ENCODE measurements at places on chromosomes 12 and 14. TPM values are rescaled to one million over a fixed set of nuclear protein-coding genes. Genes with fewer than 3 reads are reported as not detected.

The ATG101 gene
- 30.6 TPM for total RNA-seq

The AKAP3 gene
- 1.8 TPM for total RNA-seq

The TBX5 gene
- 0.38 TPM for total RNA-seq

The KRT77 gene
- total RNA-seq: not detected

- no peak overlapping the region for H3K4me3 ChIP-seq
- H3K27me3 ChIP-seq: peaks cover 1% of the 10 kb centered on the region
- no peak for DNase-seq
- peaks cover 6% of the 10 kb centered on the region for H3K4me1 ChIP-seq
Observed at GRCh38 chr12:104376650-104377513, 73.3 kb downstream of the EID3 start.

DNA sequence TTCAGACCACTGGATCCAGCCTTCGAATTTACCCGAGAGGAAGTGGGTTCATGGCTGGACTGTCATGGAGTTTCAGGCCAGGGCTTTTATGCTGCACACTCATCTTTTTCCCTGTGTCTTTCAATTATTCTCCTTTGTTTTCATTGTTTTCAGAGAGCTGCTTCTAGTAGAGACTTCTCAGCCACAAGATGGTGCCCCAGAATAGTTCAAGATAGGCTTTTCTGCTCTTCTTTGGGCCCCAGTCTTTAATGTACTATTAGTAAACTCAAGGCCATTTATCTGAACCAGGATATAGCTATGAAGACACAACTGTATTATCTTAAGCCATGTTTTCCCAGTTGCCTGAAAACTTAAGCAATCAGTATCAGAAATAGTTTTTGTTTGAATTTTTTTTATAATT, 30.4 kb upstream of the PSMA6 start:
- peaks cover 12% of the 10 kb centered on the region for H3K36me3 ChIP-seq
- H3K4me3 ChIP-seq: peak overlapping the region; percentile 18
- DNase-seq: no peak
- H3K27me3 ChIP-seq: no peaks in the 10 kb centered on the region
- H3K27ac ChIP-seq: no peak overlapping the region

DNA sequence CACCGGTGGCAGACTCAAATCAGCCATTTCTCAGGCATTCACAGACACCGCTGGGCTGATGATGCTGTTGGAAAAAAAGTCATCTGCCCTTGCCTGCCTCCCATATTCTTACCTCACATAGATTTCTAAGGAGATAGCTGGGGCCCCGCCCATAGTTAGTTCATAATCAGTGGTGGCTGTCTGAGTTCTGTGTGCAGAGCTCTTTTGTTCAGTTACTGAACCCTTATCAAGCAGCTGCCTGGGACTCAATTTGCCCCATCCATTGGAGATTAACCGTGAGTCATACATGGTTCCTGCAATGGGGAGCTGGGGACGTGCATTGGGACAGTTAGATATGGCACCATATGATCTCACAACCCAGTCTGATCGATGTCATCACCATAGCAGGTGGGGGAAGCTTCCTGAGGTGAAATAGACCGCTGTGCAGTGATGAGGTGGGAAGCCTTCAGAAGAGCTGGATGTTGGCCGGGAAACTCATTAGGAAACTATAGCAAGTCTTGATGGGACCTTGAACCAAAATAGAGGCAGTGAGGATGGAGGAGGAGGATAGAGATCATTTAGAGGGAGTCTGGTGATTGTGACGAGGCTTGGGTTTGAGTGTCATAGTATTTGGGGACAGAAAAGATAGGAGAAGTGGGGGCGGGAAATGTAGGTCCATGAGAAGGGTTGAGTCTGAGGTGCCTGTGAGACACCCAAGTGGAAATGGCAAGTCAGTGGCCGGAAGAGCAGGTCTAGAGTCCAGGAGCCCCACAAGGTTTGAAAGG, 147.8 kb downstream of the GCH1 start:
- H3K27me3 ChIP-seq: peaks cover 6% of the 10 kb centered on the region
- DNase-seq: no peak
- H3K4me3 ChIP-seq: no peak overlapping the region

DNA sequence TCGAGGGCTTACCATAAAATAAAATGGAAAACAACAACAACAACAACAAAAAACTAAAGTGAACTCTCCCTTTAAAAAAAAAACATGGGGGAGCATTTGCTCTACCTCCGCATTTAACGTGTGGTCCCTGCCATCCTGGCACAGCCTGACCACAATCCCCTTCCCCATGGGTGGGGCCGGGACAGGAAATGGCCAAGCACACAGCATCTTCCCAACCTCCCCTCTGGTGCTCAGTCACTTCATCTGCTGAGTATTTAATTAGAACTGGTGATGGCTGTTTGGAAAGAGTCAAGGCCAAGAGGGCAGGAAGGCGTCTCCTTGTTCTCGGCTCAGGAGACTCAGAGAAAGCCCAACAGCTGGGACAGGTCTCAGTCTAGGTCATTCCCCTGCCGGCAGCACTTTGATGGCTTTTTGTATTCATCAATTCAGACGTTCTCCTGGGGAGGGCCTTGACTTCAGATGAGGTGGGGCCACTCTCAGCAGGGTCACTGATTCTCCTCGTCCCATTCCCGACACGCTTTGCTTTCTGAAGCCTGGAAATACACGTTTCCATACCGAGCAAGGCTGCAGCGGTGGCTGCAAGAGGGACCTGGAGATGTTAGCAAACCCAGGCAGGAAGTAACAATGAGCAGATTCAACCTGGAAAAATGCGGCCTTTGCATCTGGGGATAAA, 44.4 kb downstream of the ANO2 start:
- peaks cover 3% of the 10 kb centered on the region for H3K36me3 ChIP-seq
- H3K4me3 ChIP-seq: no peak overlapping the region
- peaks cover 22% of the 10 kb centered on the region for H3K4me1 ChIP-seq
- H3K27me3 ChIP-seq: no peaks in the 10 kb centered on the region
- DNase-seq: no peak

GRCh38 chr12:11785712-11786111, 136.2 kb downstream of the ETV6 start:
- H3K27me3 ChIP-seq: peaks cover 2% of the 10 kb centered on the region
- H3K4me1 ChIP-seq: peaks cover 62% of the 10 kb centered on the region
- H3K27ac ChIP-seq: no peak overlapping the region
- no peak for DNase-seq
- peaks cover 18% of the 10 kb centered on the region for H3K36me3 ChIP-seq

GRCh38 chr12:64098709-64099354, 123.3 kb downstream of the KICS2 start:
- no peak for DNase-seq
- H3K4me3 ChIP-seq: peak overlapping the region; percentile 83
- H3K4me1 ChIP-seq: no peaks in the 10 kb centered on the region

- no peak overlapping the region for H3K27ac ChIP-seq
- H3K4me1 ChIP-seq: no peaks in the 10 kb centered on the region
- H3K36me3 ChIP-seq: no peaks in the 10 kb centered on the region
- no peaks in the 10 kb centered on the region for H3K27me3 ChIP-seq
Observed at GRCh38 chr12:15346488-15346887, 24.2 kb downstream of the PTPRO start.

GRCh38 chr12:19243551-19243950, 114.0 kb downstream of the PLEKHA5 start:
- no peaks in the 10 kb centered on the region for H3K27me3 ChIP-seq
- no peak for DNase-seq
- peaks cover 4% of the 10 kb centered on the region for H3K4me1 ChIP-seq
- H3K4me3 ChIP-seq: no peak overlapping the region

Data from endothelial cell (in vitro differentiated cells).